ENCODE measurements at places on chromosomes 5 and 9. TPM values are rescaled to one million over a fixed set of nuclear protein-coding genes. Genes with fewer than 3 reads are reported as not detected.

GRCh38 chr9:8287970-8288369, 488.4 kb upstream of the DMAC1 start:
- DNase-seq, result no peak

DNA sequence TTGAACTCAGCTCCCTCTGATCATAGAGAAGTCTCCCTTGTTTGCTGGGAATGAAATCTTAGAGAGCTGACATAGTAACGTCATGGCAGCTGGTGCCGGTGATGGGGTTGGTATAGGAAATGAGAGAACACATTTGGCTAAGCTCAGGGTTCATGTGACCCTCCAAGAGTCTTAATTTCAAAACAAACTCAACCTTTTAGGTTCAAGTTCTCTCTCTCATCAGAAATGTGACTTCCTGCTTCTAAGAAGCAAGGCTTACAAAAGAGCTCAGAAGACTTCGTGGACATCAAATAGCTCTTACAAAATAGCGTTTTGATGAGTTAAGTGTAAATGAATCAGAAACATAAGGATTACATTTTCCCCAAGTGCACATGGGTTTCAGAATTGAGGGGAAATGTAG, 97.3 kb downstream of the PAPPA start:
- DNase-seq, result no peak

GRCh38 chr5:157835041-157835440, 23.9 kb downstream of the CLINT1 start:
- no peak for DNase-seq

DNA sequence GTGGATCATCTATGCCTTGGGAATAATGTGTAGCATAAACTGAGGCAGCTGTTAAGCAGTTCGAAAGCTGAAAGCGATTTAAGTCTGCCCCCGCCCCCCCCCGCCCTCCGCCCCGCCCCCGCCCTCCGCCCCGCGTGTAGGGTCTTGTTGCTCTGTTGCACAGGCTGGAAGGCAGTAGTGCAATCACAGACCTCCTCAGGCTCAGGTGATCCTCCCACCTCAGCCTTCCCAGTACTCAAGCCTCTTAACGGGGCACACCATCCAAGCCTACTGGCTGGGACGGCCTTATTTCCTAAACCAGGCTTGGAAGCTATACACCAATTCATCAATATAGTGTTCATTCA, 945 bp downstream of the ANKDD1B start:
- no peak for DNase-seq

GRCh38 chr5:142281008-142281367, 43.8 kb downstream of the SPRY4 start:
- DNase-seq, result no peak

GRCh38 chr5:147763791-147764525, 18.6 kb downstream of the JAKMIP2 start:
- DNase-seq, result no peak

DNA sequence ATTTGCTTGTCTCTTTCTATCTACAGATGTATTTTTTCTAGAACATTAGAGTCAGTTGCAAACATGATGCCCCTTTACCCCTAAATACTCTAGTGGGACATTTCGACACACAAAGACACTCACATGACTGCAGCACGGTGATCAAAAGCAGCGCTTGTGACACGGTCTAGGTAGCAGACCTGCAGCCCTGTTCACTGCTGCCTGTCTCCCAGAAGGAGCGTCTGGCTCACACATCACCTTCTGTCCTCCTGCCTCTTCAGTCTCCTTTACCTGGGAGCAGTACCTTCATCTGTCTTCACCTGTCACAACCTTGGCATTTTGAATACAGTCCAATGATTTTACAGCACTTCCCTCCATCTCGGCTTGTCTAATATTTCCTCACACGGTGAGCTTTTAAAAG, 51.9 kb upstream of the SH3PXD2B start:
- no peak for DNase-seq

Gene ADAMTSL1
- not detected for total RNA-seq

Measured in B cell (primary cell).